ENCODE measurements at places on chromosomes 7 and 10. TPM values are rescaled to one million over a fixed set of nuclear protein-coding genes. Genes with fewer than 3 reads are reported as not detected.

The CPXM2 gene
- total RNA-seq: 1.2 TPM

GRCh38 chr10:92082583-92083280 lies 159.2 kb downstream of the BTAF1 start:
- no peak for DNase-seq

DNA sequence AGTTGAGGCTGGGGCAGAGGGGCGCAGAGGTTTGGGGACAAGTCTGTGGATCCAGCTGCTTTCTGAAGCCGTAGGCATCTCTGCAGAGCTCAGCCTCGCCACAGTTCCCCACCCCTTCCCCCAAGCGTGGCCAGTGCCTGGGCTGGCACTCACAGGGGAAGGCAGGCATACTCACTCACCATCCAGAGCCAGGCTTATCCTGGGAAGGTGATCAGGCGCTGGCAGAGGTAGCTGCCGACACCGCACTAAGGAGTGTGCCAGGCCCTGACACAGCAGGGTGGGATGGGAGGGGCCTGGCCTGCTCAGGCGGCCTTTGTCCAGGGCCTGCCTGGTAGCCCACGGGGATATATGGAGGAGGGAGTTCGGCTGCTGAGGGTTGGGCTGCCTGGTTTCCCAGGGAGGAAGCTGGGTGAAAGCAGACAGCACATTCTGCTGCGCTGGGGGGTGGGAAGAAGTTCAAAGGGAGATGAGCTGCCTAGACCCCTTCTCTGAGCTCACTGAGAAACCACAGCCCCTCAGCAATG lies 15.9 kb downstream of the VSIR start:
- DNase-seq: no peak

GRCh38 chr7:22348379-22348778 lies 8.6 kb downstream of the RAPGEF5 start:
- no peak for DNase-seq

DNA sequence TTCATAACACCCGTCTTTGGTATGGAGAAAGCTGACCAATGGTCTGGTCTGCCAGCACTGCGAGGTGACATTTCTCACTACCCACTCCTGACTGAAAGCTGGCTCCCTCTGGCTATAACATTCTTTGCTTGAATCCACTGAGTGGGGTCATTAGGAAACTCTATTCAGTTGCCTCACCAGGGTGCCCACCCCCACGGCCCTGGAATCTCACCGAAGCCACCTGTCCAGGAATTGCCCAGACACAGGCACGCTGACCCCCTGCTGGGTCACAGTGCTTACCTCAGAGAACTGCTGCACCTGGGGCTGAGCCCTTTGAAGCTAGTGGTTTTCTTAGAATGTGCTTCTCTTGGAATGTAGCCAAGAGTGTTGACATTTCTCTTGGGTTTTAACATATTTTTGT lies 28.6 kb downstream of the HECW1 start:
- DNase-seq: no peak

DNA sequence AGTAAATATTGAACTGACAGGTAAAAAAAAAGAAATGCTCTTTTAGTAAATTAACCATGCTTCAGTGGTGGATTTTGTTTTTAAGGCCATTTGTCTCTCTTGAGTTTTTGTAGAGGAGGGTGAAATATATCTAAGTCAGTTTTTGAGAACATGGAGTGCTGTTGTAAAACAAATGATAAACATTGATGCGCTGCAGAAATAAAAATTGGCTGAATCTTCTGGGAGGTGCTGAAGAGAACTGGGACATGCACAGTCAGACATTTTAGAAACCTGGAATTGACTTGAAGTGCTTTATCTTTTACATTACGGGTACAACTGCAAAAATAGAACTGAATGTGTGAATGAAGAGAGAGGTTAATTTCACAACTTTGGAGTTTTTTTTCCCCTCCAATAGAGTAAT lies 203.0 kb upstream of the HDAC9 start:
- no peak for DNase-seq

DNA sequence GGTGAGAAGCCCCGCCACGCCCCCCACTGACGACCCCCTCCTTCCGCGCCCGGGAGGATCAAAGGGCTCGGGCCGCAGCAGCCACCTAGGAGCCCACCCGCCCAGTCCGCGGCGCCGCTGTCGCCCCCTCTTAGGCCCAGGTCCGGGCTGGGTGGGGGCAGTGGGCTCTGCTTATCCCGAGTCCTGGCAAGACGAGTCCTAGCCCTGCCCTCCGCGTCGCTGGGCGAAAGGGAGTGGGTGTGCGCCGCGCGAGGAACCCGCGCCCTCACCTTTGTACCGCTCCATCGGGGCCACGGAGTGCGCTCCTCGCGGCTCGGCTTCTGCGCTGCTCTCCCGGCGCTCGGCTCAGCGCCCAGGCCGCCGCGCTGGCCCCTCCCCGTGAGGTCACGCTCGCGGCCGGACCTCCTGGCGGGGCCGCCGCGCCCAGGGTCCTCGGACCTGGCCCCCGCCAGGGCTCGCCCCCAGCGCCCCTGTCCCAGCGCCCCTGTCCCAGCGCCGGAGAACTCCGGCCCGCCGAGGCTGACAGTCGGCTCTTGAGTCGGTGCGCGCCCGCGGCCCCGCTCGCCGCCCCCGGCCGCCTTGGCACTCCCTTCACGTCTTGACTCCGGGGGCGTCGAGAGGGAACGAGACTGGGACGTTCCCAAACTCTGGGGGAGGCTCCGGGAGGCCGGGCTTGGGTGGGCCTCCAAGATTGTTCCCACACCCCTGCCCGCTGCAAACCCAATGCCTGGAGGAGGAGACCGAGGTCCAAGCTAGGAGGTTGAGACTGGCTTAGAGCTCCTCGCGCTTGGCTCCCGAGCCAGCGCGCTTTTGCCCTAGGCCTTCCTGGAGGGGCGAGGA lies at the start of gene AFAP1L2:
Gene AFAP1L2 (minus strand): TSS at position 332 of the 840 bp plus-strand sequence. CDS start 47 bp downstream, at position 285.
- DNase-seq: peak; percentile 64

DNA sequence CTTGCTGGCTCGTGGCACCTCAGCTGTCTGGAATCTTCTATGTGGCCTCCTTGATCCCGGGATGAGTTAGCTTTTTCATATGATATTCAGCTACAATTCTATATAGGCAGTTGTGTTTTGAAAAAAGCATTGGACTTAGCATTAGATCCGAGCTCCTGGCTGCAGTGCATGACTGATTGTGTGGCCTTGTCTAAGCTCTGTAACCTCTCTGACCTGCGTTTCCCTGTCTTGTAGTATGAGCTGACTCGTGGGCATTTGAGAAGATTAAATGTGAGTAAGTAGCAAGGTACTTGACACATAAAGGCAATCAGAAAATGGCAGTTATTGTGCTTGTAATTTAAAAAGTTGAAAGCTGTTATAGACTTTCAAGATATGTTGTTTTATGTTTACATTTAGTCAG lies 85.9 kb downstream of the CCNY start:
- peak; percentile 69 for DNase-seq

The TRPV6 gene
- 1.9 TPM for total RNA-seq

DNA sequence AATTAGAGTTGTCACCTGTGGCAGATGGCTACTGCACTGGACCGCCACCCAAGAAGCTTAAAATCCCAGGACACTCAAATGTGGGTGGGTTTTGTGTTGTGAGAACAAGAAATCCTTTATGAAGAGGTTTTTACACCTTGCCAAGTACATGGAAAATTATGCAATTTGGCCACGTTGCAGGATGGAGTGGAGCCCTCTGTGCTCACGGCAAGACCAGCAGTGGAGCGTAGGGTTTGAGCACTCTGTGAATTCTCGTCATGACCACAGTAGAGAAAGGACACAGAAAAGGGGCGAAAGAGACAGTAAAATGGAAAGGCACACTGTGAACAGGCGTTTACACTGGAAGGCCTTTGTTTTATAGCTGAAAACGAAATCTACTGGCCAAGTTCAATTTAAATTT lies 222.6 kb downstream of the ADARB2 start:
- no peak for DNase-seq

GRCh38 chr10:59064759-59065539 lies 111.5 kb upstream of the PHYHIPL start:
- no peak for DNase-seq

The ZNF425 gene
- total RNA-seq: 7.1 TPM
